Camera-type eye (tissue), 1 donor: ENCODE measurements at places on chromosomes 16 and 17. TPM values are rescaled to one million over a fixed set of nuclear protein-coding genes. Genes with fewer than 3 reads are reported as not detected.

ANKRD40CL gene
- not detected for total RNA-seq

QRICH2 gene
- total RNA-seq: 5.1 TPM

TMIGD1 gene
- total RNA-seq: not detected

G6PC1 gene
- total RNA-seq: not detected

DLG4 gene
- total RNA-seq: 194 TPM

KRTAP3-2 gene
- total RNA-seq: not detected

HID1 gene
- 16.0 TPM for total RNA-seq

MYH8 gene
- total RNA-seq: 63.4 TPM

CIBAR2 gene
- 0.77 TPM for total RNA-seq

NKD1 gene
- 15.0 TPM for total RNA-seq

CASKIN1 gene
- total RNA-seq: 7.3 TPM

TAC4 gene
- not detected for total RNA-seq

KRT20 gene
- total RNA-seq: not detected

VPS4A gene
- 27.5 TPM for total RNA-seq

EVPLL gene
- 0.33 TPM for total RNA-seq

TCAP gene
- total RNA-seq: 57.6 TPM

CUEDC1 gene
- 37.1 TPM for total RNA-seq

KRTAP1-1 gene
- total RNA-seq: not detected

ITGA2B gene
- total RNA-seq: 9.0 TPM

KRT32 gene
- not detected for total RNA-seq

ZNF385C gene
- 4.0 TPM for total RNA-seq

SEPTIN1 gene
- 0.44 TPM for total RNA-seq

NRN1L gene
- 5.0 TPM for total RNA-seq

PRSS8 gene
- 6.2 TPM for total RNA-seq

ABCC11 gene
- not detected for total RNA-seq

P2RX5 gene
- total RNA-seq: 3.0 TPM

TEX14 gene
- 0.71 TPM for total RNA-seq

FZD2 gene
- total RNA-seq: 15.1 TPM

KRTAP9-8 gene
- total RNA-seq: 0.44 TPM

ARL5C gene
- 1.3 TPM for total RNA-seq

SECTM1 gene
- 6.6 TPM for total RNA-seq

SPHK1 gene
- 5.3 TPM for total RNA-seq

EVPL gene
- 5.5 TPM for total RNA-seq

TUBG1 gene
- 28.0 TPM for total RNA-seq

CTRB2 gene
- total RNA-seq: not detected

PFAS gene
- total RNA-seq: 26.1 TPM

CBX2 gene
- 13.8 TPM for total RNA-seq

HSF5 gene
- total RNA-seq: 0.44 TPM
